ENCODE measurements at places on chromosomes 16 and 17.

DNA sequence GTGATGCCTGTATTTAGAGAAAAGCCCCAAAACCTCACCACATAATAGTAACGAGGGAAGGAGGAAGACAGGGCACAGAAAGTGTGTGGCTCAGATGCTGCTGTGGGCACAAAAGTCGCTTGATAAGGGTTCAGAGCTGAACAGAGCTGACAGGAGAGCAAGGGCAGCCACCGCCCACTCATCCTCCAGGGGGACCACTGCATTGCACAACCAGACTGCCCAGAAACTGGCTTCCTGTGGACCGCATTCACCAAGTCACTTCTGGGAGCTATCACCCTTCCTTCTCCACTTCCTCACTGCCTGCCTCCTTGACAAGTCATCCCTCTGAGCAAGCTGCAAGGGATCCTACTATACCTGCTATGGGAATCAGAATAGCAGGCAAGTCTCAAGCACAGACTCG lies 512.4 kb upstream of the CDH11 start:
- no peak for DNase-seq

DNA sequence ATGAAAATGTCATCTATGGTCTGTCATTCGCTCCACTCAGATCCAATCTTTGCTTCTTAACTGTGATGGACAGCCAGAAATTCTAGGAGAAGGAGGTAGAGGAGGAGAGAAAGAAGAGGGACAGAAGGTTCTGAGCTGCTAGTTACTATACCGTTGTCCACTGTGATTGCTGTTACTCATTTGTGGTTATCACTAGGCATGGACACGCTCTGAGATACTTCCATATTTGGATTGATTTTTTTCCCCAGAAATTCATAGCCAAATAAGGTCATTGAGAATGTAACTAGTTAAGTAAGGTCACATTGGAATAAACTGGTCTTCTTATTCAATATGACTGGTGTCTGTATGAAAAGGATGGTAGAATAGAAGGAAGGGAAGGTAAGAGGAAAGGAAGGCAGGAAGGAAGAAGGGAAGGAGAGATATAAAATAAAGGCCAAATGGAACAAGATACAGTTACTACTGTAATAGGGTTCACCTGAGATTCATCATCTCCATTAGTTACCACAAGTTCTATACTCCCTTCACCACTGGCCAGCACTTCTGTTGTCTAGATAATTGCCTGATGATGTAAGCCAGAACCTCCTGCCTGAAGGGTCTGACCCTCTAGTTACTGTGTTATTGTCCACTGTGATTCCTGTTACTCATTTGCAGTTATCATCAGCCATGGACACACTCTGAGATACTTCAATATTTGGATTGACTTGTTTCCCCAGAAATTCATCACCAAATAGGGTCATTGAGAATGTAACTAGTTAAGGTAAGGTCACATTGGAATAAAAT lies 2.9 kb downstream of the KRTAP9-7 start:
- no peak for DNase-seq

GRCh38 chr17:78709119-78709681 lies 72.9 kb downstream of the CYTH1 start:
- DNase-seq = peak; percentile 68

- no peak for DNase-seq
These were observed 1.6 kb downstream of the AMFR start for GRCh38 chr16:56423584-56424403.

GRCh38 chr17:68451670-68452354 lies 5.5 kb downstream of the WIPI1 start:
- DNase-seq = no peak

GRCh38 chr16:75148311-75149195 lies at the start of gene ZFP1:
Gene ZFP1 (plus strand): TSS chr16:75148524. CDS start chr16:75152952, 4,428 bp downstream.
- DNase-seq = peak; percentile 96

- no peak for DNase-seq
These were observed 2.1 kb downstream of the MPO start for GRCh38 chr17:58278661-58279015.

Data from activated CD4-positive, alpha-beta memory T cell treated with anti-CD3 and anti-CD28 coated beads for 36 hours (primary cell).